ENCODE measurements at places on chromosomes 1 and 21.

GRCh38 chr1:225812488-225813213 is 2.7 kb downstream of the EPHX1 start:
- no peak for DNase-seq

GRCh38 chr21:28444111-28444510 is 548.6 kb downstream of the LTN1 start:
- DNase-seq: no peak

DNA sequence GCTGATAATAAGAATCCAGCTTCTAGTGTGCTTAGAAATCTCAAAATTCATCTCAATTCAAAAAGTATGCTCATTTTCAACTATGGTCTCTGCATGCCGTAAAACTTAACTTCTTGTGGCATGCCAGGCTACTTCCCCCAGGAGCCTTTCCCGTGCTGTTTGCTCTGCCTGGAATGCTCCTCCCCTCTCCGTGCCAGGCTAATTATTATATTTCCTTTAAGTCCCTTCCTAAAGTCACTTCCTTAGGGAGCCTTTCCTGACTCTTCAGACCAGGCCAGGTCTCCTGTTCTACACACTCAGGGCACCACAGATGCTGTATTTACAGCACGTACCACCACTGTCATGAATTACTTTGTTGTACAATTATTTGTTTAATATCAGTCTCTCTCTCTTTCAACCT is 67.1 kb upstream of the PPP2R5A start:
- DNase-seq: no peak

- no peak for DNase-seq
Measured at GRCh38 chr1:26978901-26979300, 14.6 kb upstream of the TRNP1 start.

DNA sequence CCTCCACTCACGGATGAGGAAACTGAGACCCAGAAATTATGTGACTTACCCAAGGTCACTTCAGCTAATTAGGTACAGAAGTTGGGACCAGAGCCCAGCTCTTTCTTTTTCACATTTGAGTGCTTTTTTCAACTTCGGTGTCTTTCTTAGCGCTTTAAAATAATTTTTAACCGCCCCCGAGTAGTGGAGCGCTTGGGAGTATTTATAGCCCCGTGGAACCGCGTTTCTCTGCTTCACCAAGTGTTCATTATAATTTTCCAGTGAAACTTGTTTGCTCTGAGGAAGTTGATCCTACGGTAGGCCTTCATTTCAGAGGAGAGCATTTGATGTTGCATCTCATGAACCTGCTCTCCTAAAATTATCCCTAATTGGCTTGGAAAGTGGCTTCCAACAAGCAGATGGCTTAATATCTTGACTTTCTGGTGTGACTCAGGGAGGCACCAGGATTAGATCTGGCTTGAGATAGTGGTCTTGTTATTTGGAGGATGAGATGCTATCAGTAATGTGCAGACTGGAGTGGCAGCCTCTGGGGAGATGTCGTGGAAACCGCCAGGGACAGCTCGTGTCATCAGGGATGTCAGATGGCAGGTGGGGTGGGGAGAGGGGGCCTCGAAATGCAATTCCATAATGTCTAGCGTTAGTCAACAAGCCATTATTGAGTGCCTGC is 321.3 kb downstream of the CAMTA1 start:
- no peak for DNase-seq

DNA sequence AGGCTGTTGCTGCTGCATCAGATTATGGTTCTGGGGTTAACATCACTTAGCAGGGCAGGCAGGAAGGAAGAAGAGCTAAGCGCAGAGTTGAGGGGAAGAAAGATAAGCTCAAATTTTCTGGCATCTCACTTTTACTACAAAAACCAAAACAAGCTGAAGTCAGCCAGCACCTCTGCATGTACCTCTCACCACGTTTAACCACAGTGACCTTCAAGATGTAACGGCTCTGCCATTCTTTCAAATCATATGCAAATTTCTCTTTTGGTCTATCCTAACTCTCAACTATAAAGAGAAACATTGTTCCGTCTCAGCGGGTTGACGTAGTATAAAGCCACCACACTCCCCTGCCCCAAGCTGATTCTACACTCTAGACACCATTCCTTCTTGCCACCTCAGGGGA is 154.4 kb downstream of the OMA1 start:
- no peak for DNase-seq

DNA sequence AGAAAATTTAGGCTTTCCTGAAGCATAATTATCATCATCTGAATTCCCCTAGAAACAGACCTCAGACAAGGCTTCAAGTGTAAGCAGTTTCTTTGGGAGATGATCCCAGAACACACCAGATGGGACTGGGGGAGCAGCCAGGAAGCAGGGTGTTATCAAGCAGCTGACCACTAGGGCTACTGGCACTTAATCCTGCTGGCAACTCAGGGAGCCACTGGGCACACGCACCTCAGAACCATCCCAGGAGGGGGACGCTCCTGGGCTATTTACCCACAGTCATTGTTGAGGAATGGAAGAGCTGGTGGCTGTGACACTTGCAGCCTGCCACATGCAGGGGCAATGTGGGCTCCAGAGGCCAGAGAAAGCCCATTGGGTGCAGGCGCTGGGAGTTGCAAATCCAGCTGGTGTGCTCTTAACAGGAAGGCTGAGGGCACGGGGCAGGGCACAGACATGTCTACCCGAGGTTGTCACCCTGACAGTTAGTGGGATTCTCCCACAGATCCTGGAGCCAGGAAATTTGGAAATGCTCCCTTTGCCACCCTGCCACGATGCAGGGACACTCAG is 15.1 kb upstream of the IL22RA1 start:
- DNase-seq: no peak

DNA sequence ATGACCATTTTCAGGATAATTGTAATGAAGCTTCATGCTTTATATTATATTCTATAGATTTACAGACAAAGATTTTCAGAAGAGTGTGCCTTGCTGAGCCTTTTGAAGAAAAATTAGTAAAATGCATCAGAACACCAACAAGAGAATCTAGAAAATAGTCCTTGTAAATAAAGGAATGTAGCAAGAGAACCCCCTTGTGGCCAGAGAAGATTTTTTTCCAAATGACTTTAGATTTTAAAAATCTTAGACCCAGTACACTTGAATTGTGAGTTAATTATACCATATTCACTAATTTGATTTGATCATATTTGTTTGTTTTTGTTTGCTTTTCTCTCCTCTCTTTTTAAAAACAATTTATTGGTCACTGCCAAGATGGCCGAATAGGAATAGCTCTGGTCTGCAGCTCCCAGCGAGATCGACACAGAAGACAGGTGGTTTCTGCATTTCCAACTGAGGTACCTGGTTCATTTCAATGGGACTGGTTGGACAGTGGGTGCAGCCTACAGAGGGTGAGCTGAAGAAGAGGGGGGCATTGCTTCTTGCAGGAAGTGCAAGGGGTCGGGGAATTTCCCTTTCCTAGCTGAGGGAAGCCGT is 12.8 kb upstream of the IFI44L start:
- DNase-seq: no peak

GRCh38 chr1:184622136-184622823 is 132.4 kb downstream of the EDEM3 start:
- no peak for DNase-seq

- DNase-seq: no peak
Measured at GRCh38 chr1:11598461-11598860, 55.8 kb downstream of the FBXO2 start.

DNA sequence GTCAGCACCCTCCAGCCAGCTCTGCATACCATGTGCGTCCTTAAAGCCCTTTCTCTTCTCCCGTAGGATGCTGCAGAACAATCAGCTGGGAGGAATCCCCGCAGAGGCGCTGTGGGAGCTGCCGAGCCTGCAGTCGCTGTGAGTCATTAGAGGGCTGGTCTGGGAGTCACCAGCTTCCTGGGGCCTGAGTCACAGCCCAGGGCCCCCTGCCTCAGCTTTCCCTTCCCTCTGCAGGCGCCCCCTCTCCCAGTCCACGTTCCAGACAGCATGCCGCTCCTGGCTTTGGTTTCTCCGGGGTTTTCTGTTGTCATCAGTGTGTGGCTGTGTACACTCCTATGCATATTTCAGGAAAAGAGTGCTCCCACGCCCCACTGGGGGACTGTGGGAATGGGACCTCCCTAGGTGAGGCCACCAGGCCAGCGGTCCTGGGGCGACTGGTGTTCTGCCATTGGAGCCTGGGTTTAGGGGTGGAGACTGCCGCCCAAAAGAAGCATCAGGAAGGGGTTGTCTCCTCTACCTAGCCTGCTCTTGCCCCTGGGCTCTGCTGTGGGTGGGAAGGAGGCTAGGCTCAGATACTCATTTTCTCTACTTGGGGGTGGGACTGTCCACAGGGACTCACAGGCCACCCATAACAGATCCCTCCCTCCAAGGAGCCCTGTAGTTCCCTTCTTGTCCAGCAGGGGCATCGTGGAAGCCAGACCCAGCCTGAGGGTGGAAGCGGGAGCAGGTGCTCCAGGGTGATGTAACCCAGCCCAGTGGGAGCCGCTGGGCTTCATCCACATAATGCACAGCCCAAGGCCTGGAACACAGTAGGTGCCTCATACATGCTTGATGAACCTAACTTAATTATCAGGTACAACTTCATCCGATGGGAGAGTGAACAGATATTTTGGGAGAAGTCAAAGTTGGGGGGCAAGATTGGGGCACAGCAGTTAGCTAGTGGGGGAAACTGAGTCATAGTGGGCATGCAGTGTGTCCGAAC is 42.5 kb downstream of the LGR6 start:
- DNase-seq: peak; percentile 70

DNA sequence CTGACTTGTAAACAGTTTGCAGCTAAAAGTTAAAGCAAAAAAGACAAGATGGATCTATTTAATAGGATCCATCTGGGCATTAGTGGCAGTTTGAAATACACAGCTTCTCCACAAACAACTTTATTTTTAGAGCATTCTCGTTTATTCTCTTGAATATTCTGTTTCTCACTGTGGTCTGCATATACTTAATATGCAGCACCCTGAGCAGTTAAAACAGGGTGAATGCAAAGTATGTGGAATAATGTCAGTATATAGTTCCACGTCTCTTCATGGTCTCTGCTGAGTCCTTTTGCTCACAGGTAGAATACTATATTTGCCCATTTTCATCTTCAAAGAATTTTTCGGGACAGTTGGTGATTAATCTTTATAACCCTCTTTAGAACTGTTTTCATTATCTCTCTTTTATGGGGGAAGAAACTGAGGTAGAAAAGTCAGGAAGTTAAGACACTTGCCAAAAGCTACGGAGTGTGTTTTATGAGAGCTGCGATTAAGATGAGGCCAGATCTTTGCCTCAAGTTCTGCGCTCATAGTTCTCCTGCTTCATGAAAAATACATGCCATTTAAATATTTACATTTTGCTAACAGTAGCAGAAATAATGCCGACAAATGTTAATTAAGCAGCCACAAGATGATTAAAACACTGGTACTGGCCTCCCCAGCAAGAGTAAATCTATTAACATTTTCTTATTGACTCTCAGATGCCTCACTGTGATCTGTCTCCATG is 115.6 kb downstream of the PTBP2 start:
- no peak for DNase-seq
